ENCODE measurements at places on chromosomes 3 and 15.

DNA sequence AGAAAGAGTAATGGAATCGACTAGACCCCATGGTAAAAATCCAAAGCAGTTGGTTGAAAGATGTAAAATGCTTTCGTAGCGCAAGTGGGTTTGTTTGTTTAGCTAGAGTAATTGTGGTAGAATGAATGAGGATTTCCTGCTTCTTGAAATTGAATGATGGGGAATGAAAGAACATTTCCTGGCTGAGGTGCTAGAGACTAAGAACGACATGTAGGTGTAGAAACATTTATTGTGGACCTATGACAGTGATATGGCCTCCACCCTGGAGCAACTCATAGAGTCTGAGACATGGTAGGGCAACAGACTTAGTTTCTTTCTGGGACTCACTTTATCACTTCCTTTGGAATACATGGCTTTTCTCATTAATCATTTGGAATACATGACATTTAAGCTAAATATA lies 467.6 kb upstream of the CFAP20DC start:
- no peak for DNase-seq

DNA sequence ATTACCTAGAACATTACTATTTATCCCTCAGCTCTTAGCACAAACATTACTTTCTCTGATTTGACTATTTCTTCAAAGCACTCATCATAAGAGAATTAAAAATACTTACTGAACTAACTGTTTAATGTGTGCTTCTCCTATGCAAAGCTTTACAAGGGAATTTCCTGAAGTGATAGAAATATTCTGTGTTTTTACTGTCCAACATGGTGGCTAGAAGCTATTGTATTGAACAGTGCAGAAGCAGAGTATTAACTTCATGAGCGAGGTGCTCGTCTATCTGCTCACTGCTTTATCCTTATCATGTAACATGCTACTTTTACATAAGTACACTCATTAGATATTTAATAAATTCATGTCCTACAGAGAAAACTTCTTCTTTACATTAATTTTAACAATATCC lies 239.1 kb downstream of the ISL2 start:
- DNase-seq = no peak

DNA sequence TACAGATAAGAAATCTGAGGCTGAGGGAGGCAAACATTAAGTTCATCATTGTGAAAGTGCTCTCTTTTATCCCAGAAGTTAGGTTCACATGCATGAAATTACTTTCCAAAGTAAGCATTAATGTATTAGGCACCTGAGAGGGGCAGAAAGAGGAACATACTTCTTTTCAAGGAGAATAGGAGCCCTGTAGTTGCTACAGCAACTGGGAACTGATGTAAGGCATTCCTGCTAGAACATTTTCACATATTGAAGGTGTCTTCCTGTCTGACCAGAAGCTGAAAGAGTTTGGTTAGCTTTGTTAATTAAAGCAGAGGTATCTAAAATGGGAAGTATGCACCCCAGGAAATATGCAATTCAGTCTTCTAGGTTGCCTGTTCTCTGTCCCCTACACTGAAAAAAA lies 65.5 kb upstream of the ZBTB20 start:
- DNase-seq = no peak

- no peak for DNase-seq
Observed at GRCh38 chr3:65671004-65671403, 367.7 kb downstream of the MAGI1 start.

- DNase-seq = no peak
Observed at GRCh38 chr15:36954486-36954885, 145.9 kb downstream of the MEIS2 start.

- no peak for DNase-seq
Observed at GRCh38 chr3:55285156-55285555, 201.9 kb downstream of the WNT5A start.

GRCh38 chr3:62421207-62421606 lies 47.9 kb upstream of the FEZF2 start:
- no peak for DNase-seq

Data from skeletal muscle cell (primary cell).